ENCODE measurements at places on chromosomes 3 and 15.

DNA sequence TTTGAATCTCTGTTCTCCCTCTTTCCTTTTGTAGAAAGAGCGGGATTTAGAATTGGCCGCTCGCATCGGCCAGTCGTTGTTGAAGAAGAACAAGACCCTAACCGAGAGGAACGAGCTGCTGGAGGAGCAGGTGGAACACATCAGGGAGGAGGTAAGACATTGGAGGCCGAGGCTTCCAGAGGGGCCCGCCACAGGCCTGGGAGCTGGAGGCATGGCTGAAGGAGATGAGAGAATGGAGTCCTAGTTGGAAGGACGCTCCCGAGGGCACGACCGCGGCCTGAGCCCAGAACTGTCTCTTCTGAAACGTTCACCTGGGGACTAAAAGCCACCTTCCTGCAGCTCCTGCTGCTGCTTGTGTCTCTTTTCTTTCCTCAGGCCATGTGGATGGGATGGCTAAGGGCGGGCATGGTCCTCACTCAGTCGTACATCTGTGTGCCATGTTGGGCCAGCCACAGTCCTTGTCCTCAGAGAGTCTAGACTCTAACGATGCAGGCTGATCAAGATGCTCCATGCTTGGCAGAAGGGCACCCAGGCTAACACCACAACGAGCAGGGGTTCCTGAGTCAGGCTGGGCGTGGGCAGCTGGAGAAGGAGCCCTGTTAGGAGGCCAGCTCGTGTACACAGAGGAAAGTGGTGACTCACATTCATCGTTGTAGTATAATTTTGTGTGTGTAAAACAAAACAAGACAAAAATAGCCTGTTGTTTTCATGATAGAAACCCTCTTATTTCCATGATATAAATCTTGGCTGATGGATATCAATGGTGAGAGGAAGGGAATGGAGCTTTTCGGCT, 81.1 kb downstream of the CCK start:
- DNase-seq: no peak

- no peak for DNase-seq
These were observed 21.8 kb upstream of the CLDN18 start for GRCh38 chr3:137988152-137988551.

DNA sequence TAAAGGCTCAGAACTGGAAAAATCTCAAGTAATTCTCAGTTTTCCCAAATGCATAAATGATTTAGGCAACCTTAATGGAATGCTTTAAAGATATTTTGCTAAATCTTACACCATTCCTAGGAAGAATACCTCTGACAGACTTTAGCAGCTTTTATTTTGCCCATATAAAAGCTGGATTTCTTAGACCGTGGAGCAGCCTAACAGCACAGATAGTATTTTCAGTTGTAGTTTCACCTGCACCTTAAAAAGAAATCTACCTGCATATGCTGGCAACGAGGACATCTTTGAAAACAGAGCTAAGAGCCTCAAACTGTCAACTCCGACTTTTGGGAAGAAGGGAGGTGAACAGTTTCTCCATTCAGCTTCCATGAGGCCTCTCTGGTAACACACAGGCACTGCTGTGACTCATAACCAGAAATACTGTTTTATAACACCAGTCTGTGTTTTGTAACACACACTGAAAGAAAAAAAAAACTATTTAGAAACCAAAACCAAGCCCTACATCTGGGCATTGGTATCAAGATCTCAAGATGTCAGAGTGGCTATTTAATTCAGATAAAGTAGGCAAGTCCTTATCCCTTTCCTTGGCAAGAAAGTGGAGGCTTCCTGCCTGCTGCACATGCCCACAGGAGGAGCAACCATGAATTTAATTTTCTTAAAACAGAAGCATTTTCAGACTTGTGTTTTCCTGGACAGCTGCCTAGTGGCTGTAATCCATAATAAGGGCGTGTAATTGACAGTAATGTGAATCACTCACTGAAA, 181.5 kb upstream of the ICE2 start:
- DNase-seq: no peak

- no peak for DNase-seq
These were observed 22.1 kb upstream of the NEO1 start for GRCh38 chr15:73030122-73030679.

- DNase-seq: no peak
These were observed 977.9 kb upstream of the GBE1 start for GRCh38 chr3:82739390-82739789.

DNA sequence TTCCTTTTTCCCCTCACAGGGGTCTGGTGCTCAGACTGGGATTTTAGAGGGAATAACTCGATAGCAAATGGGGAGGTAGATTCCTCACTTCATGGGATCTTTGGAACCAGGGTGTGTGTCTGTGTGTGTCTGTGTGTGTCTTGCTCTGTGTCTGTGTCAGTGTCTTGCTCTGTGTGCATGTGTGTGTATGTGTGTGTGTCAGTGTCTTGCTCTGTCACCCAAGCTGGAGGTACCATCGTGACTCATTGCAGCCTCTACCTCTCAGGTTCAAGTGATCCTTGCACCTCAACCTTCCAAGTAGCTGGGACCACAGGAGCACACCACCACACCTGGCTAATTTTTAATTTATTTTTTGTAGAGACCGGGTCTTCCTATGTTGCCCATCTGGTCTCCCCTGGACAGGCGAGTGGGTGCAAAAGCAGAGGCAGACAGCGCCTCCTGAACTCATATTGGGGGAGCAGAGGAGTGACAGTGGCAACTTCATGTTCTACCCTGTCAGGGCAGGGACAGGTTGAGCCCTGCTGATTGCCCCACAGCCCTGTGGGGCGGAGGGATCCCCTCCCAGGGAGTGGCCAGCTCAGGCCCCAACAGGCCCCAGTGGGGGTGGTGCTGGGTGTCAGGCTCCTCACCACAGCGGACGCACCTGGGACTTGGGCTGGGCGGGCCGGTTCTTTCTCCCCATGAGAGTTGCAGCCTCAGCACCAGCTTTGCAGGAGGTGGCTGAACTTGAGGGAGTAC, 10.4 kb upstream of the SEMA4B start:
- no peak for DNase-seq

GRCh38 chr3:155701882-155702465, 42.9 kb downstream of the PLCH1 start:
- DNase-seq: peak; percentile 26

GRCh38 chr3:197168606-197169005, 129.8 kb downstream of the DLG1 start:
- DNase-seq: no peak

GRCh38 chr15:72062319-72062718, 55.6 kb downstream of the MYO9A start:
- no peak for DNase-seq

Data from left renal cortex interstitium (tissue), 4 donors.